CD8-positive, alpha-beta T cell (primary cell): ENCODE measurements at places on chromosomes 1 and 21.

- DNase-seq = peak; percentile 44
Observed at GRCh38 chr1:150578272-150579109, 919 bp downstream of the MCL1 start.

DNA sequence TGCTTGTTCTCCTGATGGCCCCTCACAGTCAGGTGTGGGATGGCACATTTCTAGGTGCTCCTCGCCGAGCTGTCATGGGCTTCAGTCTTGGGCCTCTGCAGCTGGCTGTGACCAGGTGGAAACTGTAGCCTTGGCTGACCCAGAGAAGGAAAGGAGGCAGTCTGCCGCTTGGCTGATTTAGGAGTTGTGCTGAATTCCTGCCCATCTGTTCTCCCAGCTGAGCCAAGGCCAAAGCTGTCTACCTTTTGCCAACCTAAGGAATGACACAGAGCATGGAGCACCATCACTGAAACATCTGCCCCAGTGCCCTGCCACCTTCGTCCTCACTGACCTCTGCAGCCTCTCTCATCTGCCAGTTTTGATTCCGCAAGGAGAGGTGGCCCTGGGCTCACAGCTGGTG lies 27.9 kb downstream of the UTP25 start:
- DNase-seq = no peak

DNA sequence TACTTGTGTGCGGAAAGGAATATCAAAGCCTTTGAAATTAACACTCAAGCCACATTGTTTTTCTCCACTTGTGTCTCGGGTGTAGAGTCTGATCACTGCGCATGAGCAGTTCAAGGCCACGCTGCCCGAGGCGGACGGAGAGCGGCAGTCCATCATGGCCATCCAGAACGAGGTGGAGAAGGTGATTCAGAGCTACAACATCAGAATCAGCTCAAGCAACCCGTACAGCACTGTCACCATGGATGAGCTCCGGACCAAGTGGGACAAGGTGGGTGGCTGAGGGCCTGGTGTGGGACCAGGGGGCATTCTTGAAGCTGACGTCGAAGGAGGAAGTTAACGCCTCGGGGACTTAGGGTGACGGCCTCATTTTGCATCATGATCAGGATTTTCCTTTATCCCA lies 43.7 kb upstream of the MTR start:
- DNase-seq = no peak

GRCh38 chr1:28591708-28592320 lies at the start of gene RAB42:
TSS of gene RAB42 (plus strand) at chr1:28592265. CDS start at chr1:28592512, 247 bp downstream.
- DNase-seq = peak; percentile 24

GRCh38 chr1:47808612-47809011 lies 188.6 kb downstream of the TRABD2B start:
- no peak for DNase-seq

DNA sequence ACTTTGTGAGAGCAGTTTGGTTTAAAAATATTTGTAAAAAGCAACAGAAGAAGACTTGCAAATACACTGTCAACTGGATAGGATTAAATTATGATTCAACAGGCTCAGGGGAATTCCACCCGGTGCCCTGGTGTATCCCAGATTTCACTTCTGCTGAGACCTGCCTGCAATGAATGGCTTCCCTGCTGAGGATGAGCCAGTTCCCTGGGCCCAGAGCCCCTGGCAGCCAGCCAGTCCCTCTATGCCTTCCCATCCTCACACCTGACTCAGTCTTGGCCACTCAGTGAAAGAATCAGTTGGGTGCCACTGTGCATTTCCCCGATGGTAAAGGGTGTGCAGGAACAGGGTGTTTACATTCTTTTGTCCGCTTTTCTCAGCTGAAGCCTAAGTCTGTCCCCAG lies 64.4 kb downstream of the KCTD3 start:
- no peak for DNase-seq

- DNase-seq = no peak
Observed at GRCh38 chr1:226641671-226642231, 93.2 kb downstream of the STUM start.

- no peak for DNase-seq
Observed at GRCh38 chr1:8283058-8283884, 34.6 kb upstream of the SLC45A1 start.

DNA sequence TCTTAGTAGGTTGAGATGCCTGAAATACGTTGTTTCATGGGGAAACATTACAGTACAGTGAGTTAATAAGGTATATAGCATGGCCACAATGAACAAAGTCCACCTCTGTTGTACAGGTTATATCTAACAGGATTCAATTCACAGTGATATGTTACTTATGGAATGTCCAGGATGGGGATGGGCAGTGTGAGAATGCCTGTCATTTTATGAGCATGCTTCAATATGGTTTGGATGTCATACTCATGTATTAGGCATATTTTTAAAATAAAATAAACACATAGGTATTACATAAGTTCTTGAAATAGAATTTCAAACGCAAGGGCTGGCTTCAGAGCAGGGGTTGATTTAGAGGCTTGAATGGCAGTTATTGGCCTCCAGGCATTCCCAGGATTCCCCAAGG lies 6.1 kb upstream of the PHLDA3 start:
- DNase-seq = no peak

GRCh38 chr21:45373991-45374816 lies 30.8 kb upstream of the COL18A1 start:
- DNase-seq = no peak

DNA sequence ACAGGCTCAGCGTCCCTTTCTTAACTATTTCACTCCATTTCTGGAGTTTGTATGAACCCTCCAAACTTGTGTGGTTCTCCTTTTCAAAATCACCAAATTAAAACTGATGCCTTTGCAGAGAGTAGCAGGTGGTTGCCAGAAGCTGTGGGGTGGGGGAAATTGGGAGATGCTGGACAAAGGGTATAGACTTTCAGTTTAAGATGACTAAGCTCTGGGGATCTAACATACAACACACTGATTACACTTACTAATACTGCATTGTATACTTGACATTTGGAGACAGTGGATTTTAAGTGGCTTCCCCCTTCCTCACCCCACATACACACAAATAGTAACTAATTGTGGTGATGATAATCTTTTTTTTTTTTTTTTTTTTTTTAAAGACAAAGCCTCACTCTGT lies 11.1 kb upstream of the SCYL3 start:
- DNase-seq = no peak
